H1 (cell line): ENCODE measurements at places on chromosomes 1 and 21.

DNA sequence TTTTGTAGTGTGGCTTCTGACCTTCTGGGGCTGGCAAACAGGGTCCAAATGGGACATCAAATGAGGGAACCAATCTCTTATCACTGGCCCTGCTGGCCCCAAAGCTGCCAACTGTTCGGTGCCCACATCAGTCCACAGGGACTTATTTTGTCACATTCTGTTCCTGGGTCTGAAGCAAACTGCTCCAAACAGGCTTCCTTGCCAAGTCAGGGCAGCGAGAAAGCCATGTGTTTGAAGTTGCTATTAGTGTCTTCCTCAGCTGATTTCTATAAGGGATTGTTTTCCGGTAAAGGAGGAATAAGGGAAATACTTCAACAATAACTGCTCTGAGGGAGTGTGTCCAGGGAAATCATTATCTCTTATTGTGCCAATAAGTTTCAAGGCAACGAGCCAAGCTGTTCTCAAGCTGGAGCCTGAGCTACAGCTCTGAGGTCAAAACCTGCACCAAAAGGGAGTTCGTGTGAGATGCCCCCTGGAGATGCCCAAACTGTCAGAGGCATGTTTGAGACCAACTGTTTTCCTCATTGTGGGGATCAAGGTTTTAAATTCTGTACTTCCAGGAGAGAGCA lies 381.4 kb upstream of the PROX1 start:
- no peak for DNase-seq

- no peak for DNase-seq
Observed at GRCh38 chr1:44988531-44989156, 2.2 kb upstream of the EIF2B3 start.

GRCh38 chr1:207414606-207415108 lies 39.5 kb upstream of the CR2 start:
- no peak for DNase-seq

DNA sequence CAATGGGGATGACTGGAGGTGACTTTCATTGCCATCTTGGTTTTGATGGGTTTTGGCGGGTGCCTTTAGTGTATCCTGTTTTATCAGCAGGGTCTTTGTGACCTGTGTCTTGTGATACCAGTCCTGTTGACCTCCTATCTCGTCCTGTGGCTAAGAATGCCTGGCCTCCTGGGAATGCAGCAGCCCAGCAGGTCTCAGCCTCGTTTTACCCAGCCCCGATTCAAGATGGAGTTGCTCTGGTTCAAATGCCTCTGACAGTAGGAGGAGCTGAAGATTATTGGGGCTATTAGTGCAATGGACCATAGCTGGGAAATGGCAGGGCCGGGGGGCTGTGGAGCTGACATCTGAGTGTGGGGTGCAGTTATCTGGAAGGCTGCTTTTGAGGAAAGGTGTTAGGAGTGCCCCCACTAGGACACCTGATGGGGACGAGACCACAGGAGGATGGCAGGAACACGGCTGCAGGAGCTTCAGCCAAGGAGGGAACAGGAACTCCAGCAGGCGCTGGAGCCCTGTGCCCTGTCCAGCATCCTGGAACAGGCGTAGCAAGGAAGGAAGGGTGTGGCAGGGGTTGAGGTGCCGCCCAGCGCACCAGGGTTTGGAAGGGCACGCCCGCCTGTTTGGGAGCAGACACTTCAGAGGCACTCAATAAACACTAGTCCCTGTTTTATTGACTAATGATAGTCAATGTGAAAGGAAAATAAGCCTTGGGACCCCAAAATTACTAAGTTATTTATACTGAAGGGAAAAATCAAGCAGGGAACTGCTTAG lies 15.3 kb upstream of the AGPAT3 start:
- no peak for DNase-seq

GRCh38 chr21:45916011-45916840 lies 65.3 kb upstream of the COL6A1 start:
- DNase-seq: no peak
